ENCODE measurements at places on chromosomes 16 and 17.

- DNase-seq: no peak
Observed at GRCh38 chr17:670286-670685, 44.4 kb downstream of the VPS53 start.

- no peak for DNase-seq
Observed at GRCh38 chr17:80999536-81000333, 8.1 kb downstream of the CHMP6 start.

GRCh38 chr17:35588196-35588920, 1.2 kb downstream of the AP2B1 start:
- DNase-seq: peak; percentile 65

DNA sequence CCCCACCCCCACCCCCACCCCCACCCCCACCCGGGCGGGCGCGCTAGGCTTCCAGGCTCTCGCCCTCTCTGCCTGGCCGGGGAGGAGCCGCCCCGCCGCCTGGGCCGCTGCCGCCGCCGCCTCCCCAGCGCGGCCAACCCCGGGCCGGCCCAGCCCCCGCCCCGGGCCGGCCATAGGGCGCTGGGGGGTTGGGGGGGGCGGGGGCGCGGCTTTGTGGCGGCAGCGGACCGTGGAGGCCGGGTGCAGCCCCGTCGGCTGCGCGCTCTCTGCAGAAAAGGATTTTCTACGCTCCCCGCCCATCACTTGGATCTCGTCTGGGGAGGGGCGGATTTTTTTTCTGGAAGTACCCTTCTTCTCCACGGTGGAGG, 230.9 kb downstream of the MRTFB start:
- peak; percentile 40 for DNase-seq

DNA sequence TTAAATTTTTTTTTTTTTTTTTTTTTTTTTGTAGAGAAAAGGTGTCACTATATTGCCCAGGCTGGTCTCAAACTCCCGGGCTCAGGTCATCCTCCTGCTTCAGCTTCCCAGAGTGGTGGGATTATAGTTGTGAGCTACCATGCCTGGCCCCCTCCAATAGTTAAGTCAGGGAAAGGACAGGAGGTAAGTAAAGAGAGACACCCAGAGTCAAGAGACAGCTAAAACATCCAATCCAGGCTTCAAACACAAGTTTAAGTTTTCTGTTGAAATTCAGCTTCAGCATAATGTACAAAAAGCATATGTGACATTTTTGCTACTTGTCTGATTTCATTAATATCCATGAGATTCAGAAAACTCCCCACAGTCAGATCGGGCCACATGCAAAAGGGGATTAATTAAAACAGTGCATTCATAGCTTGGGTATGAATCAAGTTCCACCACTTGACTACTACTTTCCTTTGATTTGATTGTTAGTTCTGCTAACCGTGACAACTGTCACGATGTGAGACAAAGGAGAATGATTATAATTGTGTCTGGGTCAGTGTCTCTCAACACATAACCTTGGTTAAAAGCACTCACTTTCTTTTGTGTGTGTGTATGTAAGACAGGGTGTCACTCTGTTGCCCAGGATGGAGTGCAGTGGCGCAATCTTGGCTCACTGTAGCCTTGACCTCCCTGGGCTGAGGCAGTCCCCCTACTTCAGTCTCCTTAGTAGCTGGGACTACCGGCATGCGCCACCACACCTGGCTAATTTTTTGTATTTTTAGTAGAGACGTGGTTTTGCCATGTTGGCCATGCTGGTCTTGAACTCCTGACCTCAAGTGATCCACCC, 184.9 kb downstream of the PARN start:
- no peak for DNase-seq

GRCh38 chr16:67179421-67180080, 4.2 kb downstream of the MATCAP1 start:
- DNase-seq: no peak

GRCh38 chr16:71927383-71927782, 32.1 kb downstream of the IST1 start:
- peak; percentile 95 for DNase-seq

DNA sequence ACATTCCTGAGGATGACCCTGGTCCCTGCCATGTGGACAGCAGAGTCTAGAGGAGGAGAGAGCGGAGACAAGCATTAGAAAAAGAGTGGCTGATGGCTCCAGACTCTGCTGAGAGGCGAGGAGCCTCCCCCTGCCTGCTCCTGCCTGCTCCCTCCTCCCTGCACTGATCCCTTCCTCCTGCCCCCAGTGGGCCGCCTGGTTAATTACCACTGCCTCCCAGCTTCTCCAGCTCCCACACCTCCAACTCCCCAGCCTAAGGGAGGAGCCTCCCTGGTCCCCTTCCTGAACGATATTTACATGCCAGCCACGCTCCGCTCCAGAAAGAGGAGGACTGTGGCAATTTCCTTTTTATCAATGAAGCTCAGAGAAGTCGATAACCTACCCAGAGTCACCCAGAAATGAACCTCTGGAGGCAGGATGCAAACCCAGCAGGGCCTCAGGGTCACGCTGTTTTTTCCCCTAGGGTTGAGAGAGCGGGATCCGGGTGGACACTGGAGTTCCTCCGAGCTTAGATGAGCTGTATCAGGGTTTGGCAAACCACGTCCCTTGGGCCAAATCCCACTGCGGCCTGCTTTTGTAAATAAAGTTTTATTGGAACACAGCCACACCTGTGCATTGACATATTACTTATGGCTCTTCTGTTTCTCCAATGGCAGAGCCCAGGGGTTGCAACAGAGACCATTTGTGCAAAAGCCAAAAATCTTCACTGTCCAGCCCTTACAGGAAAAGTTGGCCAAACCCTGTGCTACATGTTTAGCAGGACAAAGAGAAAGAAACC, 27.1 kb upstream of the JPH3 start:
- DNase-seq: no peak

GRCh38 chr16:22031483-22032083, 23.7 kb downstream of the MOSMO start:
- DNase-seq: no peak

- peak; percentile 64 for DNase-seq
Observed at GRCh38 chr17:17236295-17237025, 508 bp downstream of the FLCN start.

DNA sequence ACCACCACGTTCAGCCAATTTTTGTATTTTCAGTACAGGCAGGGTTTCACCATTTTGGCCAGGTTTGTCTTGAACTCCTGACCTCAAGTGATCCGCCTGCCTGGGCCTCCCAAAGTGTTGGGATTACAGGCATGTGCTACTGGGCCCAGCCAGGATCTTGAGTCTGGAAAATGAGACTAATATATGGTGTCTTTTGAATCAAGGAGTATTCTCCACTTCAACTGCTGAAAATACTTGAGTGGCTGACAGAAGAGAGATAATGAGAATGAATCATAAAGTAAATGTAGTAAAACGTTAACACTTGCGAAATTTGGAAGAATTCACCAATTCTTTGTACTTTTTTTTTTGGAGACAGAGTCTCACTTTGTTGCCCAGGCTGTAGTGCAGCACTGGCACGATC, 16.6 kb downstream of the SMYD4 start:
- no peak for DNase-seq

GRCh38 chr17:46771561-46772474, 46.7 kb downstream of the WNT3 start:
- no peak for DNase-seq

DNA sequence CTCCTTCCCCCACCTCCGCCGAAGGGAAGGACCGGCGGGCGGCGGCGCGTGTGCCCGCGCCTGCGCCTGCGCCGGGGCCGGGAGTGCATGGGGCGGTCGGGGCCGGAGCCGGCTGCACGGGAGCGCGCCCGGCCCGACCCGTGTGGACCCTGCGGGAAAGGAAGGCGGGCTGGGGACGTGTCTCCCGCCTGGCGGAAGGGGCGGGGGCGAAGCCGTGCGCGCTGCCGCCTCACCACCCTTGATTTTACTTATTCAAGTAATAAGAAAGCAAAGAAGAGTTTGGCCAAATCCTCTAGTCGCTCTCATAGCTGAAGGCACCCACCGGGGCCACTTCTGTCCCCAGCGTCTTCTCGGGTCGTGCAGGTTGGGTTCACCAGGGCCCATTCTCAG, 596 bp upstream of the PFN1 start:
- peak; percentile 80 for DNase-seq

DNA sequence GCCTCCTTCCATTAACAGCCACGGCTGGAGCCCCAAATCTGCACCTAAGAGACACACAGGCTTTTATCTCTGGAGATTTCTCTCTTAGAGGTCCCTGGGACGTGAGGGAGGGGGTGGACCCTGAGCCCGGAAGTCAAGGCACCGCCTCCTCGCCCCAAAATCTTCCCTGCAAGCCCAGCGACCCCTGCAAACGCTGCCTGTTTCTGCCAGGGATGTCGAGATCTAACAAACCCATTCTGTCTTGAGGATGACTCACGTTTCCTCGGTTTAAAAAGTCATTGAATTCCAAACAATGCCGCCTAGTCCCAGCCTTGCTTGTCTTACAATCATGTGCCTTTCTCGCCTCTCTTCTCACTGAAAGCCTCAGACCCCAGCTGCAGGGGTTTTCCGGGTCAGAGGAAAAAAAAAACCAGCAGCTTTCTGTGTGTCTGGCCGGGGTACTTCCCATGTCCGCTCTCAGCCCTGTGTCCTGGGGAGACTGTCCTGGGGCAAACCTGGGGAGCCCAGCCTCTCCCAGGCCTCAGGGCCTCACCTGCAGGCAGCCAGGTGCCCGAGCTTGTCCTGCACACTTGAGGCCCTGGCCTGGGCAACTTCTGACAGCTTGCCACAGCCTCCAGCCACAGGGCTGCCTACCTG, 15.4 kb downstream of the ARL2BP start:
- peak; percentile 32 for DNase-seq

- no peak for DNase-seq
Observed at GRCh38 chr17:79570653-79571052, 40.2 kb downstream of the RBFOX3 start.

DNA sequence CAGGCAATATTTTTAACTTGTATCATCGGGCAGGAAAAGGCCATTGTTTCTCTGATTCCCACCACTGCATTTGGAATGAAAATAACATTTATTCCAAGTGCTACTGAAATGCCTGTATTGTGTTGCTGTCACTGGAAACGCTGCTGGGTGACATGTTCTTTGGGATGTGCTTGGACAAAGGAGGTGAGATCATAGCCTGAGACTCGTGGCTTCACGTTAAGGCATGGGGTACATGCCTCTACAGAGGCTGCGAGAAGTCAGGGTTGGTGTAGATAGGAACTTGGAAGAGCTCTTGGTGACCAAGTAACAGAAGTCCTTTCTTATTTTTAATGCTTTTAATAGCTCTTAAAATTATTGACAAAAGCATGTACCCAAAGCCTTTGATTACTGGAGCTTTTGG, 58.8 kb upstream of the MAF start:
- DNase-seq: no peak

DNA sequence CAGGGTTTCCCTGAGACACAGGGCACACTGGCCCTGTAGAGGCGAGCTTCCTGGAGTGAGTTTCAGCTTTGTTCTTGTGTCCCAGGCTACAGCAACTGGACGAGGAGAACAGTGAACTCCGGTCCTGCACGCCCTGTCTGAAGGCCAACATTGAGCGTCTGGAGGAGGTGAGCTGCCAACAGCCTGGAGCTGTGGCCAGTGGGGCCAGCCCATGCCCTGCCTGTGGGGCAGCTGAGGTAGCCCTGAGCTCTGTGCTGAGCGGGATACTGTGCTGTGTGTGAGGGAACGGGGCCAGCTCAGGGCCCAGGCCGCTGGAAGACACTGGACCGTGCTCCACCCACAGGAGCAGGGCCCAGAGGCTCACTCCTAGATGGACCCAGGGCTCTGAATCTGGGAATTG, 8.7 kb upstream of the CAPN15 start:
- DNase-seq: no peak

GRCh38 chr17:81717766-81718089, 5.6 kb downstream of the SLC25A10 start:
- DNase-seq: no peak

DNA sequence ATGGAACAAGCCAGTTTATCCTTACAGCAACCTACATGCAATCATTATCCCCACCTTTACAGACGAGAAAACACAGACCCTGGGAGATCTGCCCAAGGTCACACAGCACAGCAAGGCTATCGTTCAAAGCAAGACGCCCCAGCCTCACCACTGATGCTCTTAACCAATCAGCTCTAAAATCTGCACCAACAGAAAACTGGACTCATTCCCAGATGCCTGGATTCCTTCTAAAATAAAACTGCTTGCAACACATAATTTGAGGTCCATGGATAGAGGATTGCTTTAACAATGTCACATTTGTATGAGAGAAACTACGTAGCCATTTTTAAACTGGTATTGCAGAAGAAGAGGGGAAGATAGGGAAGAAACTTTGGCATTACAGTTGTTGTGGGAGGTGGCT, 6.8 kb downstream of the COTL1 start:
- no peak for DNase-seq

DNA sequence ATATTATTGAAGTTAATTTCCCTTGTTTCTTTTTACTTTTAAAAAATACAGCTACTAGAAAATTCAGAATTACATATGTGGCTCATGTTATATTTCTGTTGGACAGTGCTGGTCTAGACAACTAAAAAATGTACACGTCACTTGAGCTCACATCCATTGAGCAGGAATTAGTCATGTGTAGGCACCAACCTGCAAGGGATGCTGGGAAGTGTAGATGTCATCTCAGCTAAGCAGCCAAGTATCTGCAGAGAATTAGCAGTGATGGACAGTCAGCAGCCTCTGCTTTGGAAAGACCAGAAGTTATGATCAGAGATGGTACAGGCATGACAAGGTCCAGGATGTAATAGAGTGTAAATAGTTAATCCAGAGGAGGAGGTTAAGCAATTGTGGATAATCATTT, 87.1 kb upstream of the HS3ST2 start:
- DNase-seq: no peak

GRCh38 chr16:46688101-46688653, 801 bp downstream of the VPS35 start:
- DNase-seq: peak; percentile 16

GRCh38 chr17:20202141-20202621, 193.0 kb downstream of the SPECC1 start:
- DNase-seq: no peak

GRCh38 chr16:66427036-66427860, at the start of gene BEAN1:
Gene BEAN1, plus strand, starts transcription at chr16:66427295. Its CDS starts 10,382 bp downstream, at chr16:66437677.
- DNase-seq: no peak

GRCh38 chr16:12628536-12628935, 175.2 kb downstream of the CPPED1 start:
- DNase-seq: peak; percentile 19

DNA sequence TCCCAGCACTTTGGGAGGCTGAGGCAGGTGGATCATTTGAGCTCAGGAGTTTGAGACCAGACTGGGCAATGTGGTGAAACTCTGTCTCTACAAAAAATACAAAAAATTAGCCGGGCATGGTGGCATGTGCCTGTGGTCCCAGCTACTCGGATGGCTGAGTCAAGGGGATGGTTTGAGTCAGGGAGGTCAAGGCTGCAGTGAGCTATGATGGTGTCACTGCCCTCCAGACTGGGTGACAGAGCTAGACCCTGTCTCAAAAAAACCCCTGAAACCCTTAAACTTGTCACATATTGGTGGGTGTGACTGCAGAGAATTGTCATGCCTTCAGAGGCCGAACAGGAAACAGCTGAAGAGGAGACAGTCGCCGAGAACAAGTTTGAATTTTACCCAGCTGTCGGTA, 13.4 kb downstream of the RPTOR start:
- DNase-seq: no peak

Measured in HFFc6 (cell line).